ENCODE measurements at places on chromosomes 3 and 15. TPM values are rescaled to one million over a fixed set of nuclear protein-coding genes. Genes with fewer than 3 reads are reported as not detected.

- ATAC-seq, result no peak
Observed at GRCh38 chr15:31856581-31856980, 173.7 kb upstream of the CHRNA7 start.

- no peak for ATAC-seq
Observed at GRCh38 chr3:42366550-42366949, 43.9 kb downstream of the LYZL4 start.

GRCh38 chr3:18672561-18672960 is 247.4 kb upstream of the SATB1 start:
- no peak for ATAC-seq

DNA sequence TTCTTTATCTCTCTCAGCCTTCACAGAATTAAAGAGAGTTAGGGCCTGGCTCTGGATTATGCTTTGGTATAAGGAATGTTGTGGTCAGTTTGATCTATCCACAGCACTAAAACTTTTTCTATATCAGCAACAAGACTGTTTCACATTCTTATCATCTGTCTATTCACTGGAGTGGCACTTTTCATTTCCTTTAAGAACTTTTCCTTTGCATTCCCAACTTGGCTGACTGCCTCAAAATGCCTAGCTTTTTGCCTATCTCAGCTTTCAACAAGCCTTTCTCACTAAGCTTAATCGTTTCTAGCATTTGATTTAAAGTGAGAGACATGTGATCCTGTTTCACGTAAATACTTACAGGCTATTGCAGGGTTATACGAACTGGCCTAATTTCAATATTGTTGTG is 471.8 kb downstream of the GBE1 start:
- no peak for ATAC-seq

- no peak for ATAC-seq
Observed at GRCh38 chr3:37301980-37302708, 127.8 kb upstream of the LRRFIP2 start.

DNA sequence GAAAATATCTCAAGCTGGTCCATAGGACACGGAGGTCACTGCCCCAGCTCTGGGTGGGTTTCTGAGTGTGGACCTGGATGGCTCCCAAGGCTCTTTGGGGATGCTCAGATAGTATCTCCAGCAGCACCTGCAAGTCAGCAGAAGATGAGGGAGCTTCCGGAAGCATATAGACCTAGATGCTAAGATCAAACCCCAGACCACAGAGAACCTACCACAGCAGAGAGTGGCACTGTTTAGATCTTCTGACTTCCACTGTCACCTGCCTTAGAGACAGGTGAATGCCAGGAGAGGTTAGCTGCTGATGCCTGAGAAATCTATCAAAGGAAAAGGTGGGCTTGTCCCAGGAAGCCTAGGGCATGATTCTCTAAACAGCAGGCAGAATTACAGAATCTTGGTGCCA is 105.7 kb upstream of the TRPM1 start:
- no peak for ATAC-seq

DNA sequence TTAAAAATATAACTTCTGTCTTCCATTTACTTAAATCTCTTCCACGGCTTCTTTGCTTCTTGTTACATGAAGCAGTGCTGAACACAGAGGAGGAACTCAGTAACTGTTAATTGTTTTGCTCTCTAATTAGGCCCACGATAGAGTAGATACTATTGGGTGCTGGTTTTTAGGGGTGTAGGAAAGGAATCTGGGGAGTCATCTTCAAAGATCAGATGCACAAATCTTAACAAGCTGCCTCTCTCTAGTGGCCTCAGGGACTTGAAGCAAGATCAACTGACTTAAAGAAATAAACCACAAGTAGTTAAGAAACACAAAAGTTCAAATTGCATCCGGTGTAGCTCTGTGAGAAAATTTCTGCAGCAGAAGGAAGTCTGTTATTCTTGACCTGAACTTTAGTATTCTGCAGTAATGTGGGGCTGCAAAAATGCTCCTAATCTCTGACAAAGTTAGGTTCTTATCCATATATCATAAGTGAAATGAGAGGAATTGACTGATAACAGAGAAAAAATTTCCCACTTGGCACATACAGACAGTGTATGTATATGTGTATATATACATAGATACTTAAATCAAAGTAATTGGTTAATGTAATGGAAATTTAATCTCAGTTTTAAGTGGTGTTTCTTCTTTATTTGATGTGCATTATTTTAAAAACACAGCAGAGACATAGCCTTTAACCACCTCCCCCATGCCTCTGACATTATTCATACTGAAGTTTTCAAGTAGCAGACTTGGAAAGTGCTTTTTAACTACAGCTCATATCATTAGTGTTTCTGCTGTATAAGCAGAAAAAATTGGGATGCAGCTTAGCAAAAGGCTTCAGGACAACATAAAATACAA is 51.8 kb downstream of the CHST2 start:
- ATAC-seq, result no peak

DNA sequence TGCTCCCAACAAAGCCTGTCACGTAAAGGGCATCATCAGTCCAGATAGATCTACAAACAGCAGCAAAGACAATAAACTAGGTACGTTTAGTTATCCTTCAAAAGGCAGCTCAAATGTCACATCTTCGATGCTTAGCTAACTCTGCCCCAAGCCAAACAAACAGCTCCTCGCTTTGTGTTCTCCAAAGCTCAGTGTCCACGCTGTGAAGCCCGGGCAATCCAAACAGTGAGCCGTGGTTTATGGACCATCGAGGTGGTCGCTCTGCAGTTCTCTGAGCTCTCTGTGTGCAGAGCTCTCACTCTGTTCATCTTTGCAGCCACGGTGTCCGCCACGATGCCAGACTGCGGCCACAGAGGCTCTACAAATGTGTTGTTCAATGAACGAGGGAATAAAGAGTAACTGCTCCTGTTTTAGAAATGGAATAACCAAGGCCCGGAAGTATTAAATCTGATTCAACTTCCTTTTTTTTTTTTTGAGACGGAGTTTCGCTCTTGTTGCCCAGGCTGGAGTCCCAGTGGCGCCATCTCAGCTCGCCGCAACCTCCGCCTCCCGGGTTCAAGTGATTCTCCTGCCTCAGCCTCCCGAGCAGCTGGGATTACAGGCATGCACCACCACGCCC is 117.2 kb upstream of the FAM174B start:
- ATAC-seq, result no peak

DNA sequence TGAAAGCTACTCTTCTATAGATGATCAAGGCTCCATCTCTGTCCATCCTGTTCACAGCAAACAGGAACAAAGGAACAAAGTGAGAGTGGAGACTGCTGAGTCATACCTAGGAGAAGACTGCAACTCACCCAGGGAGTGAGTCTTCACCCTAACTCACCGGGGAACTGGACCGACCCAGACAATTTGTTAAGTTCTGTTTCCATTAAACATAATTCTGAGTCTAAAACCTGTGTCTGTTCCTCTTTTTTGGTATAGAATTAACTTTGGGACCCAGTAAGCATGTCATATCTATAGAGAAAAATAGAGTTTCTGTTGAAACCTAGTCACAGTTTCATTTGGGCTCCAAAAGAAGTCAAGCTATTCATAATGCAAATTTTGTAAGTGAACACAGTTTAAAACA is 21.6 kb downstream of the CCDC80 start:
- peak; percentile 56 for ATAC-seq

GRCh38 chr3:186414735-186415419 is 52.8 kb upstream of the DGKG start:
- ATAC-seq, result peak; percentile 81

DNA sequence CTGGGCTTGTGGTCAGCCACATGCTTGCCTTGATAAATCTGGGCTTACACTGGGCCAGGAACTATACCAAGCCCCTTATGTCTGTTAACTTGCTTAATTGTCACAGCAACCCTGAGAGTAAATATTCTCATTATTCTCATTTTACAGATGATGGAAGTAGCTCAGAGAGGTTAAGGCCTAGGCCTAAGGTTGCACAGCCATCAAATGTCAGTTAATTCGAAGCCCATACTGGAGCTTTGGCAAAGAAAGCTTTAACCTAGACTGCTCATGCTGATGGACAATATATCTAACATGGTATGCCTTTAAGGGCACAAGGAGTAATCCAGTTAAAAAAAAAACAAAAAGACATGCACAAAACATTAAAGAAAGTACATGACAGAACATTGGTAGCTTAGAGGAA is 220.1 kb downstream of the FEZF2 start:
- ATAC-seq, result no peak

DNA sequence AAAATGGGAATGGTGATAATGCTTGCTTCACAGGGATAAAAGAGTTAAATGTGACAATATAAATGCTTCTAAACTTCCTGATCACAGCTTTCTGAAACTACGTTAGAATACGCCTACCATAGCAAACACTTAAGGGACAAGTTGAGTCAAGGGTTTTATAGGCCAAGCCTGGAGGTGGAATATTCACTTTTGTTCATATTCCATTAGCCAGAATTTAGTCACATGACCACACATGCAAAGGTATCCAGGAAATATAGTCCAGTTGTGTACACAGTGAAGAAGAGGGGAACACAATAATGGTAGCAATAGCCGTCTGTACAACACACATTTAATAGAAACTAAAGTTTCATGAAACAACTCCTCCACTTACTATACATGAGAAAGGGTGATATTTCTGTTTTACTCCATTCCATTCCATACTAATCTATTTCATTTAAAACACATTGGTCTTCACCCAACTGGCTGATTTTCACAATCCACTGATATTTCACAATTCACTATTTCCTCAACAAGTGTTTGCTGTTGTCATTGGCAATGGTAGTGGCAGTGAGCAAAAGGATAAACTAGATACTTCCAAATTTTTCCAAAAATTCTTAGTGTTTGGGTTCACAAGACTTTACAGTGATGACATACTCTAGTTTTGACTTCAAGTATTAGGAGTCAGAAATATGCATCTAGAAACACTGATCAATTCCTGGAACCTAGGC is 270.9 kb downstream of the ERC2 start:
- no peak for ATAC-seq

DNA sequence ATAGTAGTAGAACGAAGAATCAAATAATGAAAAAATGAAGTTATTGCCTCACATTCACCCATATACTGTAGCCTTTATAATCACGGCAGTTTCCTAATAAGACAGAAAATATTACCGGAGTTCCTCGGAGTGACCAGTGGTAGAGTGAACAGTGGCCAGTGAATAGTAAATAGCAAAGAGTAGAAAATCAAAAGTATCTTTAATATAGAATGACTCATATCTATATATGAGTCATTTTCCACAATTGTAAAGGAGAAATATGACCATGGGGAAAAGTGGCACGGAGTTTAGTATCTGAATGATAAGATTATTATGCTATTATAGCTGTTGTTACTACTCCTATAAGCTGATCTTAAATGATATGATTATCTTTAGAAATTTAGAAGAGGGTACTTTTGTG is 38.5 kb downstream of the ZBTB20 start:
- ATAC-seq, result no peak

DNA sequence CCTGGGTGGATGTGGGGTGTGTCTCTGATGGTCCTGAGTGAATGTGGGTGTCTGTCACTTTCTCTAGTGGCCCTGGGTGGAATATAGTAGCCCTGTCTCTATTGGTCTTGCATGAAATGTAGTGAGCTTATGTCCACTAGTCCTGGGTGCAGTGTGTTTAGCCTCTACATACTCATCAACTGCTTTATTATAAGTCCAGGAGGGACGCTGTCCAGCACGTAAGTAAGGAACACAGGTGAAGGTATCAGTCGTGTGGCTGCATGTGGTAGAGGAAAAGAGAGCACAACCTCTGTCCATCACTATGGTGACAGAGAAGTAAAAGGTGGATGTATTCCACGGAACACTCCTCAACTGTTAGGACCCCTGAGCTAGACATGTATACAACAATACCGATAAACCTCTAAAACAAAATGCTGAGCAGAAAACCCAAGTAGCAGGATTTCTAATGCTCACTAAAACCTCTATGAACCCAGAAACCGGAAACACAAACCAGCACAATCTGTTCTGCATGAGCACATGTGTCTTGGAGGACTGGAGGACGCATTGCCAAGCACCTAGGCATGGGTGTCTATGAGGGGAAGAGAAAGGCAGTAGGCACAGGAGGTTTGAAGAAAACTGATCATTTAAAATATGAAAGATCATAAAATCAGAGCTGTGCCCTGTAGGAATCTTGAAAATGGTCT is 11.0 kb downstream of the LTF start:
- ATAC-seq, result no peak

DNA sequence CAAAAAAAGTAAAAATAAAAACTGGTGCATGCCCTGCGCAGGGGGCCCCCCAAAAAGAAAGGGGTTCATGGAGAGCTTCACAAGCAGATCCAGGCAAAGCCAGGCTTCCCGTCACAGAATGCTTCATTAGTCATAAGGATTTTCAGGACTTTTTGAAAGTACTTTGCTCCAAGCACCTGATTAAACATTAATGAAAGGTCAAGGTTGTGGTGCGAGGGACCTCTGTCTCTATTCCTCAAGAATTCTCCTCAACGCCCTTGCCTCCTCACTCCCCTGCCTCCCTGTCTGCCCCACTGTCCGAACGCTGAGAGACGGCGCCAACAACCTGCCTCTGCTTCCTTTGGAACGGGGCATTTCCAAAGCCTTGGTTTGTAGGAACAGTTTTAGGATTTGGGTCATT is 240.1 kb upstream of the IGF1R start:
- ATAC-seq, result no peak

- no peak for ATAC-seq
Observed at GRCh38 chr15:39728845-39729244, 53.8 kb downstream of the FSIP1 start.

GRCh38 chr3:188432802-188433520 is 279.0 kb downstream of the LPP start:
- no peak for ATAC-seq

DNA sequence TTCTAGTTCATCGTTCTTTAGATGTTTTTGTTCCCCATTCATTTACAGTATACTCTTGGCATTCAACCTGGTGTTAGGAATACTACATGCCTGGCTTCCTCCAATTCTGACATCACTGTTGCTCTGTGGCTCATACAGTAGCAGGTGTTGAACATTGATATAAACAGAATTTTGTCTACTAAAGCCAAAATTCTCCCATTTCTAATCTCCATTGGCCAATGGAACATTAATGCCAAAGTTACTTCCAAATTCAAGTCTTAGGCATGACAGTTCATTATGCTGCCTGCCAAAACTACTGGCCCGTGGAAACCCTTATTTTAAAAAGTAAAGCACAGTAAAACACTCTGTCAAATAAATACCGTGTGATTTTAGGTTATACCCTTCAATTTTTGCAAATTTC is 368.0 kb downstream of the NAALADL2 start:
- no peak for ATAC-seq

- peak; percentile 49 for ATAC-seq
Observed at GRCh38 chr15:92917598-92918407, 17.7 kb downstream of the CHD2 start.

DNA sequence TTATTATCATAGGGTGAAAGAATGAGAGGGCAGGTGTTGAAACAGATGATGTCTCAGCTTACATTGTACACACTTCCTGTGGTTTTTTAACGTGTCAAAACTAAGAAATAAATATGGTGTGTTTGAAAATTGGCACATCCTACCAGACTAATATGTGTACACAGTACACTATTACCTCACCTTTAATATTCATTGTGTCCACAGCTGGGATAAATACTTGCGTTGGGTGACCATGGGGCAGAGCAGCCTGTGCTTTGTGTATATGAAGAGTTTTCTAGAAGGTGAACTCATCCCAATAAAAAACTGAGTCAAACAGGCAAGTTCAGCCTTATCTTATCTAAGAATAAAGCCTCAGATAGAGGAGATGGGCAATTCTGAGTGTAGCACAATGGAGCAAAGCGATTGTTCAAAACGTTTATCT is 17.3 kb downstream of the SUCNR1 start:
- ATAC-seq, result no peak

- peak; percentile 50 for ATAC-seq
Observed at GRCh38 chr3:182562274-182562673, 231.0 kb upstream of the ATP11B start.

Gene GPR62
- total RNA-seq, result not detected

Gene DZIP1L
- total RNA-seq, result 2.4 TPM

Gene ARHGEF26
- total RNA-seq, result 4.7 TPM

Gene MAP6D1
- total RNA-seq, result 2.0 TPM

Gene KLF15
- total RNA-seq, result 0.60 TPM

Gene TRIM59
- total RNA-seq, result 10.3 TPM

Gene LRRFIP2
- 67.3 TPM for total RNA-seq

Data from esophagus mucosa (tissue), 1 donor.